ENCODE measurements at places on chromosomes 13 and 19.
A peak's percentile ranks its signal among the peaks of the same experiment; 100 is the strongest.

GRCh38 chr19:29526730-29527499, 1.1 kb downstream of the VSTM2B start:
- DNase-seq: no peak

DNA sequence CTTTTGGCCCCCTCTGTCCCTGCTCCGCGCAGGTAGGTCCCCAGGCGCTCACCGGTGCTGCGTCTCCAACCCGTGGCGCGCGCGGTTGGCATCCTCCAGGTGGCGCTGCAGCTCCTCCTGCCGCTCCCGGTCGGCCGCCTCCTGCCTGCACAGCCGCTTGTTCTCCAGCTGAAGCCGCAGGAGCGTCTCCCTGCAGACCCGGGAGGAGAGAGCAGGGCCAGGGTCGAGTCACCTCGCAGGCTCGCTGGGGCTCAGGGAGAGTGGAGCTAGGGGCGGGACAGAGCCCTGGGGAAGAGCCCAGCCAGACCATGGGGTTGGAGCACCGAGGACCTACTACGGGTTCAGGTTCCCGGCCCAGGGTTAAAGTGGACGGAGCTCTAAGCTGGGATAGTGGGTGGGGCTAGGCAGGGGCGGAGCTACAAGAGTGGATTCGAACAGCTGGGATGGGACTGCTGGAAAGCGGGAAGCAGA, 9.3 kb downstream of the HOOK2 start:
- DNase-seq: no peak

- no peak for DNase-seq
Measured at GRCh38 chr19:17860331-17860992, 752 bp downstream of the RPL18A start.

DNA sequence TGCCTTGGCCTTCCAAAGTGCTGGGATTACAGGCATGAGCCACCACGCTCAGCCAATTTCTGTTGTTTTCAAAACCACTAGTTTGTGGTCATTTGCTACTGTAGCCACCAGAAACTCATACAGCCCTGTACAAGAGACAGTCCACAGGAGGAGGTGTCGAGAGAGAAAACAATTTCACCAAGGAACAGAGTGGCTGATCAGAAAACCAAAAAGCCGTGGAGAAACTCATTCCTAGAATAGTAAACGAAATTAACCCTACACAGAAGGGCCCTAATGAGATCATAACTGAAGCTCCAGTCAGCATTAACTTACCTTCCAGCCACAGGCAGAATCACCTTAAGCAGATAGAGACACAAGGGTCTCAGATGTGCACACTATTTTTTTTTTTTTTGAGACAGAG, 3.8 kb upstream of the CCDC124 start:
- no peak for DNase-seq

DNA sequence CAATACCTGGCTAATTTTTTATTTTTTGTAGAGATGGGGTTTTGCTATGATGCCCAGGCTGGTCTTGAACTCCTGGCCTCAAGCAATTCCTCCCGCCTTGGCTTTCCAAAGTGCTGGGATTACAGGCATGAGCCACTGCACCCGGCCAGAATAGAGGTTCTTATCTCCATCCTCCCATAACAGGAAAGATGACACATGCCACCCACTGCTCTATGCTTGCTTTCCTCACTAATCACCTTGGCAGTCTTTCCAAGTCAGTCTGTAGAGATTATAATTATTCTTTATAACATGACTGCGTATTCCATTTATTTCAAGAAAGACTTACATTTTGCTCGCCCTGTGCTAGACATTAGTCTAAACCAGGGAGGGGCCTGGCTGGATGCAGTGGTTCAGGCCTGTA, 6.7 kb downstream of the VAV1 start:
- no peak for DNase-seq

GRCh38 chr13:50713523-50714248, 129.8 kb downstream of the DLEU7 start:
- DNase-seq: peak; percentile 76

GRCh38 chr19:30653646-30654386, 281.6 kb downstream of the ZNF536 start:
- DNase-seq: no peak

- DNase-seq: no peak
Measured at GRCh38 chr19:17687857-17688784, at the start of gene UNC13A. Gene UNC13A, minus strand, starts transcription at chr19:17688354. Its CDS starts 155 bp downstream, at chr19:17688199.

GRCh38 chr13:47832458-47832972, 168.6 kb downstream of the SUCLA2 start:
- no peak for DNase-seq

GRCh38 chr19:11880598-11880997, 7.0 kb upstream of the ZNF69 start:
- DNase-seq: no peak

DNA sequence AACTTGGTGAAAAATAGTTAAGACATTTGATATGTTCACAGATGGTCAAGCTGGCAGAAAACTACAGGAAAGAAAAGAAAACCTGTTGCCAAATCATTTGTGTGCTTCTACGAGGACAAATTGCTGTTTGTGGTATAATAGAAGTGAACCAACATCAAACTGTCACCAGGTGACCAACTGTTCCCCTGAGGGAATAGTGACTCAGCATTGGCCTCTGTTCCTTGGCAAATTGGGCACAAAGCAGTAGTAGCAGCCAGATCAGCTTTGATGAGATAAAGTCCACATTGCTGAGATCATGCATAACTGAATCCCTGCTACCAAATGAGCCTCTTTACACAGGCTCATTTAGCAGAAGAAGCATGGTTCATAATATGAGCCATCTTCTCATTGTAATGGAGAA, 103.5 kb downstream of the POSTN start:
- DNase-seq: no peak

GRCh38 chr13:113207890-113208420, 514 bp downstream of the PCID2 start:
- DNase-seq: no peak

GRCh38 chr19:41627966-41628675, 1.2 kb upstream of the CEACAM4 start:
- DNase-seq: no peak

DNA sequence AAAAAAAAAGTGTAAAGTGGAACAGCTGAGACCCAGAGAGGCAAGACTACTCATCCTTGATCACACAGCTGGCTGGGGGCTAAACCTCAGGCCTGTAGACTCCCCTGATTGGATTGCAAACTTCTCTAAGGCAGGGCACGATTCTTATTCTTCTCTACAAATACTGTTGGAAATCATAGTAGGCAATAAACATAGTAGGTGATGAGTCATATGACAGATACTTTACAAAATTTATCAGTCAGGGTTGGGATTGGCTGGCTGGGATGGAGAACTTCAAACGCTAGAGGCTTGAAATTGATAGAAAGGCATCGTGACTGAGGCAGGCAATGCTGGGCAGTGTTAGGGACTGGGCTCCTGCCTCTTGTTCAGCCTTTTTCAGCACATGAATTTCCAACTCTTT, 5.9 kb upstream of the MATK start:
- DNase-seq: no peak

- DNase-seq: no peak
Measured at GRCh38 chr13:67281466-67281865, 51.3 kb upstream of the PCDH9 start.

DNA sequence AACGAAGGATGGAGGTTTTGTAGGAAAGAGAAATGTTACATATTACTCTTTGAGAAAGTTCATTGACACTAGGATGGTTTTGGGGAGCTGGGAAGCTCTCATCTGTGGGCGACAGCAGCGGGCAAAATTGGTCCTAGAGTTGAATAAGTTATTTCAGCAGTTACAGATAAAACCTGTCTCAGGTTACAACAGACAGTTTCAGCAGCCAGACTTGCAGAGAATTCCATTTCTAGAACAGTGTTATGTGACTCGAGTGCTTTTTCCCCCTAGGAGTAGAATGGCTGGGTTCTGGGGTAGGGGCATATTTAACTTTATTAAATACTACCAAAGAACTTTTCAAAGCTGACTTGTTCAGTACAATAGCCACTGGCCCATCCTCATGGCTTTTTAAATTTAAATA, 46.7 kb upstream of the UBL3 start:
- DNase-seq: no peak

DNA sequence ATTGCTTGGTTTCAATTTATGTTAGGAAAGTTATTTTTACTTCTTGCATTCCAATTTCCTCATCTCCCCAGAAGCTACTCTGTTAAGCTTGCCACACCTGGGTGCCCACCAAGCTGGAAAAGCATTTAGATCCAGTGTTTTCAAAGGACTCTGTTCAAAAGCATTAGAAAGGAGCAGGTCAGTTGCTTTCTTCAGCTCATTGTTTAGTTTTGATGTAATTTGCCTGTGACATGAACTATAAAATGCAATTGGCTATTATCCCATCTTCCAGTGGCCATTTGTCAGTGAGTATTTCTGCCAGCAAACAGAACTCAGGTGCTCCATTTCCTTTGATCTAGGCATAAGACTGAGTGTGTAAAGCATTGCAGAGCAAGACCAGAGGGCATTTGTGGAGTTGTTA, 46.7 kb upstream of the RNF113B start:
- DNase-seq: no peak

GRCh38 chr19:58335630-58336029, 8.8 kb downstream of the ZSCAN22 start:
- no peak for DNase-seq

DNA sequence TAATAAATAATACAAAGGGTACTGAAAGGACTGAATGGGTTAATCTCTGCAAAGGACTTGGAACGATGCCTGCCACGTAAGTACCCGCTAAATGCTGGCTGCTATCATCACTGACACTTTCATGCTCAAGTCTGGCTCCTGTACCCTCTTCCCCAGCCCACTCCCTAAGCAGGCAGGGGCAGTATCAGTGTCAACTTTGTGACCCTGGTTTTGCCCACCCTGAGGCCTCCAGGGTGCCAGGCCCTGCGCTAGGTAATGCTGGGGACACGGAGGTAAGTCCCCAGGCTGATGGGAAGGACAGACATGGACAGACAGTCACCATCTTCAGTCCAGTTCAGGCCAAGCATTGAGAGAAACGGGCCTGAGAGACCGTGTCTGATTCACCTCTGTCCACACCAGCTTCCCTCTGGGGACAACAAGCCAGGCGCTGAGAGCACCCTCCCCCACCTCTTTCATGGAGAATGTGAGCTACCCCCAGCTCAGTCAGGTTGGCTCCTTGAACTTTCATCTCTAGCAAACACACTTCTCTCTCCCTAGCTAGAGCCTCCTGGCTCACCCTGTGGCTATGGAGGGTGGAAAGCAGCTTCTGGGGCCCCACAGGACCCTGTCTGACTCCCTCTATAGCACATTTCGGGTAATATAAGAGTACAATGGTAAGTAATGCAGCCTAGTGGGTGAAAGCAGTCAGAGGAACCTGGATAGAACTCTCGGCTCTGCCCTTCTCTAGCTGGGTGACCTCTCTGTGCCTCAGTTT, 800 bp downstream of the ETFB start:
- DNase-seq: no peak

DNA sequence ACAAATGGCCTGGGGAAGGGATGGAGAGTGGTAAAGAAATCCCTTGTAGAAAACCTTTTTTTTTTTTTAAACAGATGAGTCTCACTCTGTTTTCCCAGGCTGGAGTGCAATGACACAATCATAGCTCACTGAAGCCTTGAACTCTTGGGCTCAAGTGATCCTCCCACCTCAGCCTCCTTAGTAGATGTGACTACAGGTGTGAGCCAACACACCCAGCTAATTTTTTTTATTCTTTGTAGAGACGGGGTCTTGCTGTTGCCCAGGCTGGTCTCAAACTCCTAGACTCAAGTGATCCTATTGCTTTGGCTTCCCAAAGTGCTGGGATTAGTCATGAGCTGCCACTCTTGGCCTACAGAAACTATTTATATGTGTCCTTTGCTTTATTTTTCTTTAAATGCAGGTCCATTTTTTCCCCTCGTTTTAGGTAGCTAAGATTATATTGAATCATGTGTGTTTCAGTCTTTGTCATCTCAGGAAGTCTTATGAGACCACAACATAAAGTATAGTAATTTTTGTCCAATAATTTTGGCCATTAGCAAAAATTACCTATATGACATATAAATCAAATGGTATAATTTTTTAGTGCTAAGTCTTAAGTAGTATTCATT, 10.5 kb downstream of the LPAR6 start:
- DNase-seq: no peak

DNA sequence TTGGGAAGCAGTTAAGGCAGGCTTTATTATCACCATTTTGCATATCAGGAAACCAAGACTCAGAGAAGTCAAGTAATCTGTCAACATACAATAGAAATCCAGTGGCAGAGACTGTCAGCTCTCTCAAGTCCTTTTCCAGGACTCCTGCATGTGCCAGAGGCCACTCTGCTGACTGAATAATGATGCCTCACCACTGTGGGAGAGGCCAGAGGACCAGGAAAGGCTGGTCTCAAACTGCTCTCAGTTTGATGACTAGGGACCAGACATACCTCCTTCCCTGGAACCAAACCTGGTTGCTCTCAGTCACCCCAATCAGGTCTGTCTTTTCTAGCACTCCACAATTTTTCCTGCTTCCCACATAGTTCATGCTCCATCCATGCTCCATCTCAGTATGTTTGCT, 8.0 kb downstream of the RNASEH2B start:
- DNase-seq: no peak

DNA sequence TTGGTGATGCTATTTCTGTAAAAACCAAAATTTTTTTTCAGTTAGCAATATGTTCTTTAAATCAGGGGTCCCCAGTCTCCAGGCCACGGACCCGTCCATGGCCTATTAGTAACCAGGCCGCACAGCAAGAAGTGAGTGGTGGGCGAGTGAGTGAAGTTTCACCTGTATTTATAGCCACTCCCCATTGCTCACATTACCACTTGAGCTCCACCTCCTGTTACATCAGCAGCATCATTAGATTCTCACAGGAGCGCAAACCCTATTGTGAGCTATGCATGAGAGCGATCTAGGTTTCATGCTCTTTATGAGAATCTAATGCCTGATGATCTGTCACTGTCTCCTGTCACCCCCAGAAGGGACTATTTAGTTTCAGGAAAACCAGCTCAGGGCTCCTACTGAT, 58.9 kb upstream of the SLC7A1 start:
- no peak for DNase-seq

DNA sequence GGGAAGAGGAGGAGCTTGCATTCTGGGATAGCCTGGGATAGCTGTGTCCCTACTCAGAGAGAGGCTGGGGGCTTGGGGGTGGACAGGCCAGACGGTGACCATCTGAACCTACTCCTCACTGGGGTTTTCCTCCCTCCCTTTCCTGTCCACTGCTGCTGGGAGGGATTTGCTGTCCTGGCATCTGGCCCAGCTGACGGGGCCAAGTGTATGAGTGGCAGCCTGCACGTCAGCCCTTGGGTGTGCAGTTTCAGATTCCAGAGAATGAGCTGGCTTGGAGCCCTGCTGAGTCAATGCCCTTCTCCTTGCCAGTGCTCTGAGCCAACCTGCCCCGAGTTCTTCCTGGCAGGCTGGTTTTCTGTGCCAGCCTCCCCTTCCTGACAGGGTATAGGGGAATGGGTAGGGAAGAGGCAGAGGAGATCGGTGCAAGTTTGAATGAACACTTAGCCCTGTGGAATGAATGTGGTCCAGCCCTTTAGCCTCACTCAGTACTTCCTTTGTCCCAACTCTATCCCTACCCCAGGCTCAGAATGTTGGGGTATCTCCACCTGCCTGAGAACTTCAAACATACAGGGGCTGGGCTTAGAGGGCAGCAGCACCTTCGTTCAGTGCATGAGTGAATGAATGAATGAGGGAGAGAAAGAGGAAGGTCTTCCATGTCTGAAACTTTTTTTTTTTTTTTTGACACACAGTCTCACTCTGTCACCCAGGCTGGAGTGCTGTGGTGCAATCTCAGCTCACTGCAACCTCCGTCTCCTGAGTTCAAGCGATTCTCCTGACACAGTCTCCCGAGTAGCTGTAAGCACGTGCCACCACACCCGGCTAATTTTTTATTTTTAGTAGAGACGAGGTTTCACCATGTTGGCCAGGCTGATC, 1.8 kb upstream of the ANGPTL4 start:
- DNase-seq: peak; percentile 95

GRCh38 chr13:84553227-84553626, 671.0 kb upstream of the SLITRK1 start:
- DNase-seq: no peak

- DNase-seq: no peak
Measured at GRCh38 chr13:98892821-98893220, 85.0 kb downstream of the DOCK9 start.
